ENCODE measurements at places on chromosomes 3 and 15.
A peak's percentile ranks its signal among the peaks of the same experiment; 100 is the strongest.

- no peak overlapping the region for H3K4me3 ChIP-seq
- no peaks in the 10 kb centered on the region for H3K27me3 ChIP-seq
- no peaks in the 10 kb centered on the region for H3K36me3 ChIP-seq
- H3K27ac ChIP-seq, result no peak overlapping the region
- DNase-seq, result no peak
These were observed 35.0 kb upstream of the PLCL2 start for GRCh38 chr3:16849795-16850194.

GRCh38 chr15:75606711-75607699, 18.5 kb downstream of the SNUPN start:
- H3K4me1 ChIP-seq, result no peaks in the 10 kb centered on the region
- H3K27me3 ChIP-seq, result no peaks in the 10 kb centered on the region
- H3K4me3 ChIP-seq, result no peak overlapping the region
- H3K27ac ChIP-seq, result no peak overlapping the region
- no peak for DNase-seq
- peaks cover 74% of the 10 kb centered on the region for H3K36me3 ChIP-seq

- H3K36me3 ChIP-seq, result peaks cover 45% of the 10 kb centered on the region
- no peak overlapping the region for H3K4me3 ChIP-seq
- no peaks in the 10 kb centered on the region for H3K27me3 ChIP-seq
- no peak for DNase-seq
These were observed 23.6 kb downstream of the KCNMB3 start for GRCh38 chr3:179227349-179227748.

DNA sequence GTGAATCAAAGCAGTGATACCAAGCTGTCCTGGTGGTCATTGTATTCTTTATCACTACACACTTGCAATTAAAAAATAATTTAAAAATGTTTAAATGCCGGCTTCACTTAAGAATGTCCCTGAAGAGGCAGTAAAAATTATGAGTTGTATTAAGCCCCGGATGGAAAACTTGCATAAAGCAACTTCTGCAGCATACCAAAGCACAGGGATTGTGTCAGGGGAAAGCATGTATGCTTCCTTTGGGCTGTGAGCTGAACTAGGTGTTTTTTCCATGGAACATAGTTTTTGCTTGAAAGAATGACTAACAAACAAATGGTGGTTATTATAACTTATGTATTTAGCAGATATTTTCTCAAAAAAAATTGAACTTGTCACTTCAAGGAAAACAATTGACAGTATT, 143.1 kb downstream of the ARNT2 start:
- H3K27me3 ChIP-seq, result no peaks in the 10 kb centered on the region
- no peak overlapping the region for H3K4me3 ChIP-seq
- H3K4me1 ChIP-seq, result peaks cover 30% of the 10 kb centered on the region
- H3K36me3 ChIP-seq, result no peaks in the 10 kb centered on the region

DNA sequence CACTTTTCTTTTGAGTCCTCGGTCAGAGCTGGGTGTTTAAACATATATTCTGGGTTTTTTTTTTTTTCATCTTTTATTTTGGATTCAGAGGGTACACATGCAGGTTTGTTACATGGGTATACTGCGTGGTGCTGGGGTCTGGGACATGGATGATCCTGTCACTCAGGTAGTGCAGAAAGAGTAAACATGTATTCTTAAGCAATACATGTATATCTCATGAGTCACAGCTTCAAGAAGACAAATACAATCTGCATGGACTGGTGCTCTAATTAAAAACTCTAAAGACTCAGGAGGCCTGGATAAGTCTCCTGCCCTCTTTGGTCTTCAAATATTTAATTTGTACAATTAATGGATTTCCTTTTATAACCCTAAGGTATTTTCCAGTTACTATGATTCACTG, 50.6 kb upstream of the PHLDB2 start:
- H3K27me3 ChIP-seq, result no peaks in the 10 kb centered on the region
- no peak for DNase-seq
- no peak overlapping the region for H3K4me3 ChIP-seq

DNA sequence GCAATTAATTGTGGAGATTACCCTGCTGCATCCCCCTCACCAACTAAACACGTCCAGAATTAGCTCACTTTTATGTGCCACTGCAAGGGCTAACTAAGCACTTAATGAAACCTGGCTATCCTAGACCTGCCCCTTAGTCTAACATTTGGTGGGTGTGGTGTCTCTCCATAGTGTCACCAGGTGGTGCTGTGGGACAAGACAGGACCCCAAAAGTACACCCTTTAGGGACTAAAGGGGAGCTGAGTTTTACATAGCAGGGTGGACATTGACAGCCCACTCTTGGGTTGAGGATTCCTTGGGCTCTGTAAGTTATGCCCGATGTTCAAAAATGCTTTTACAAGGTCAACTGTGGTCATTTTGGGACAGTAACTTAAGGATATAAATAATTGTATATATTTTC, 5.7 kb downstream of the DUT start:
- H3K27ac ChIP-seq, result no peak overlapping the region
- peaks cover 89% of the 10 kb centered on the region for H3K36me3 ChIP-seq
- peaks cover 14% of the 10 kb centered on the region for H3K4me1 ChIP-seq
- H3K4me3 ChIP-seq, result no peak overlapping the region

- H3K4me3 ChIP-seq, result no peak overlapping the region
- no peaks in the 10 kb centered on the region for H3K36me3 ChIP-seq
- no peak overlapping the region for H3K27ac ChIP-seq
- no peaks in the 10 kb centered on the region for H3K27me3 ChIP-seq
These were observed 96.4 kb downstream of the PYDC2 start for GRCh38 chr3:191557322-191557721.

- DNase-seq, result peak; percentile 33
- H3K27ac ChIP-seq, result no peak overlapping the region
- no peak overlapping the region for H3K4me3 ChIP-seq
- H3K27me3 ChIP-seq, result no peaks in the 10 kb centered on the region
- no peaks in the 10 kb centered on the region for H3K36me3 ChIP-seq
These were observed 51.0 kb upstream of the MYZAP start for GRCh38 chr15:57540736-57541135.

DNA sequence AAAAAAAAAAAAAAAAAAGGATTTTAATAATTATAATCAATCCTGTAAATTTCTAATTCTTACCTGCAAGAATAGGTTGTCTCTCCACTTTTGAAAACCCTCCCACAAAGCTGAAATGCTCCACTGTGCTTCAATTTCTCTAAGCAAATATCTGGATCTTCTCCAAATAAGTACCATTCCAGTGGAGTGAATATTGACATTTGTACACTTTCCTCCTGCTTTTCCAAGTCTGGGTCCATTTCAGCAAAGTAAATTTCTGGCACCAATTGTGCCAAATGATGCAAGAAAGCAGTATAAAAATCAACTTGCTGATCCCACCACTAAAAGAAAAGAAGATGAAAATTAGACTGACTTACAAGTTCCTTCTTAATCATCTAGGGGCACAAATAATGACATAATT, 19.9 kb downstream of the UBR1 start:
- DNase-seq, result no peak
- H3K4me1 ChIP-seq, result no peaks in the 10 kb centered on the region
- no peaks in the 10 kb centered on the region for H3K27me3 ChIP-seq
- no peak overlapping the region for H3K4me3 ChIP-seq

- DNase-seq, result no peak
- H3K27me3 ChIP-seq, result no peaks in the 10 kb centered on the region
- no peaks in the 10 kb centered on the region for H3K36me3 ChIP-seq
- no peak overlapping the region for H3K4me3 ChIP-seq
These were observed 311.1 kb downstream of the ZPLD1 start for GRCh38 chr3:102745881-102746280.

DNA sequence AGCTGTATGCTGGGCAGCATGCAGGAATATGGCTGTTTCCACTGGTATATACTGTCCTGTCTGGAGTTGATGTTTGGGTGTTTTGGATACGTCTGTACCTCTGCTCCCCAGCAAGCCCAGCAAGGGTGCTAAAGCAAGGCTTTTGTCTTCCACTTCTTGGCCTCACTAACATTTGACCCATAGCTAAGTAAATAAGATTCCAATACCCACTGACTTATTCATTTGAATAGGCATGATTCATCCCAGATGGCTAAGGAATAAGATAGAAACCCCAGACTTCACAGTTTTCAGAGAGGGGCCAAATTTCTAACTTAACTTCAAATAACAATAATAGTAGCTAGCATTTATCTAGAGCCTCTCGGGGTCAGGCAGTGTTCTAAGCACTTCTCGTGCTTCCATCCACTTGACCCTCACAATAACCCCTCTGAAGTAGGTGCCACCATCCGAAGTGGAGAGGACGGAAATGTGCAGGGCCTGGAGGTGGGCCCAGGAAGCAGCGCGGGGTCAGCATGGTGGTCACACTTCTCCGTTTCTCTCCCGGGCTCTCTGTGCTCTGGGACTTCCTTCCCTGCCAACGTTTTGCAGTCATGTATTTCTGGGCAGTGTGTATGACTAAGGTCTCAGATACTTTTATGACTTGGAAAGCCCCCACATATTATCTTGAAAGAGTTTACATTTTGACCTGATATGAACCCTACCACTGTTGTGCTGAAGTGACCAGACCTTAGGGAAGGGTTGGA, 39.3 kb downstream of the LRRK1 start:
- no peaks in the 10 kb centered on the region for H3K27me3 ChIP-seq
- H3K27ac ChIP-seq, result no peak overlapping the region
- H3K4me1 ChIP-seq, result peaks cover 14% of the 10 kb centered on the region
- no peak for DNase-seq
- H3K36me3 ChIP-seq, result no peaks in the 10 kb centered on the region
- H3K4me3 ChIP-seq, result no peak overlapping the region

DNA sequence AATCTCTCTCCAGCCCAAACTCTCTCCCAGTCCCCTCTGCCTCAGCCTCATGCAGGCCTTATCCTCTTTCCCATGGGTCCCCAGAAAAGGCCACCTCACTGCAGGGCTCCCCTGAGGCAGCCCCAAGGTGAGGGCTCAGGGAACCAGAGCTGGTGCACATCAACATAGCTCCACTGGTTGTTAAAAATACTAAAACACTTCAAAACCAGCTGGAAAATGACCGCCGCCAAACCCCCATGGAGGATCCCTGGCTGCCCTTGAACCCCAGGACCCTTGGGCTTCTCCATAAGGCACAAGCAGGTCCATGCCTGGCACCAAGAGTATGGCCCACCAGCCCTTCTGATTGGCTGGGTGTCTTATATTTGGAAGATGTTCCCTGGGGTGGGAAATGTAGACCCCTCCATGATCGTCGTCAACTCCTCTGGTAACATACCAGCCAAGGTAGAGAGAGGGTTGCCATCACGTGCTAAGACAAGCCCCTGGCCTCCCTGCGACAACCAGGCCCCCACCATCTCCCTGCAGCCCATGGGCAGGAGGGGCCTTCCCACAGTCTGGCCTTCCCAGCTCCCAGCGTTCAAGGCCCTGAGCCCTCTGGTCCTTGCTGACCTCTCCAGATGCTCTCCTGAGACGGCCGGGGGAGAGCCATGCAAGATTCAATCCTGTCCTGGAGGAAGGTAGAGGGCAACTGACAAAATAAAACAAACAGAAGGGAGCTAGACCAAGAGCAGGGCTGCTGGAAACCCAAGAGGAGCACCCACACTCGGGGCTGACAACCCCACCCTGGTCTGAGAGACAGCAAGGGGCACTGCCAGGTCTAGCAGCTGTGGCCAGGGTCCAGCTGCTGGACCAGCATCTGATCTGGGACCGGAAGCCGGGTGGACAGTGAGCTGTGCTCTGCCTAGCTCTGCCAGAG, 132.1 kb upstream of the PRR20G start:
- H3K4me1 ChIP-seq, result no peaks in the 10 kb centered on the region
- H3K4me3 ChIP-seq, result no peak overlapping the region

DNA sequence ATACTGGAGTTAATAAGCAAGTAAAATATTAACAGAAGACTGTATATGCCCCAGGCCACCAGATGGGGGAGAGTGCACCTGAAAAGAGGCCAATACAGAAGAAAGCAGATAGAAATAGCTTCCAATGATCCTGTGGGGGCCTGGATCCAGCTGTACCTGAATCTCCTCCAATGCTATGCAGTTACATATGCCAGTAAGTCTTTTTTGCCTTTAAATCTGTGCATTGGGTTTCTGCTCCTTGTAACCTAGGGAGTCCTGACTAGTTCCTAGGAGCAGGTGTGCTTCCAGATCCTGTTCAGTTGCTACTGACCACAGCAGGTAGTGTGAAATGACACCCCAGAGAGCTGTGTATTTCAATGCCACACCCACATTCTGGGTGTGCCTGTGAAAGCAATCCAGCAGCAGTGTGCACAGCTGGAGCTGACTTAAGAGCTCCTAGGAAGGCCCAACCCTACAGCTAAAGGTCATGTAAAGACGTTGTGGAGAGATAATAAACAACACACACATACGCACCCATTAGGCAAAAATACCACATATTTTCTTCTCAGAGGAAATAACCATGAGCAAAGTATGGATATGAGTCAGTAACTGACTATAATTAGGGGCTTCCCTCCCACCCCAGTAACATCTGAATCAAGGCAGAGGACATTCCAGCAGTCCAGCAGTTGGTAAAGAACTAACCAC, 62.2 kb upstream of the AKAP13 start:
- H3K4me1 ChIP-seq, result peaks cover 6% of the 10 kb centered on the region
- no peak overlapping the region for H3K4me3 ChIP-seq
- no peak for DNase-seq
- no peaks in the 10 kb centered on the region for H3K27me3 ChIP-seq
- H3K36me3 ChIP-seq, result no peaks in the 10 kb centered on the region

DNA sequence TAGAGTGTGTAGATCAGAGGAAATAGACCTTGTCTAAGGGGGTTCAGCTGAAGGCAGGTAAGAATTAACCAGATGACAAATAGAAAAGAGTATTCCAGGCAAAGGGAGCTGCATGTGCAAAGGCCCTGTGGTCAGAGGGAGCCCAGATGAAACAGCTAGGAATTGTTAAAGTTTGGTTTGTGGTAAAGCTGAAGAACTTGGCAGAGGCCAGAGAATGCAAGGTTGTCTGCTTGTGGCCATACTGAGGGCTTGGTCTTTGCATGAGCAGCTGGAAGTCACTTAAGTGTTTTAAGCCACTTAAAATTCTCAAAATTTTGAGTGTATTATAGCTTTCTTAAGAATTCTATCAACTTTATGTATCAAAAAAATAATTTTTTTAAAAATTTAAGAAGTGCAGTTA, 116.5 kb downstream of the NEK10 start:
- H3K4me3 ChIP-seq, result no peak overlapping the region
- no peaks in the 10 kb centered on the region for H3K36me3 ChIP-seq
- no peak for DNase-seq
- no peaks in the 10 kb centered on the region for H3K4me1 ChIP-seq
- no peaks in the 10 kb centered on the region for H3K27me3 ChIP-seq

Measured in RWPE2 (cell line).